ENCODE measurements at places on chromosomes 4 and X.

GRCh38 chrX:8848911-8849310 is 47.7 kb upstream of the FAM9A start:
- no peaks in the 10 kb centered on the region for H3K36me3 ChIP-seq
- peaks cover 6% of the 10 kb centered on the region for H3K4me1 ChIP-seq
- no peak overlapping the region for H3K27ac ChIP-seq
- DNase-seq = no peak
- H3K27me3 ChIP-seq = no peaks in the 10 kb centered on the region

- peak overlapping the region; percentile 71 for H3K27ac ChIP-seq
- DNase-seq = no peak
- peak overlapping the region; percentile 69 for H3K4me3 ChIP-seq
- H3K36me3 ChIP-seq = no peaks in the 10 kb centered on the region
These were observed 407.9 kb downstream of the PCDH18 start for GRCh38 chr4:137124278-137124932.

DNA sequence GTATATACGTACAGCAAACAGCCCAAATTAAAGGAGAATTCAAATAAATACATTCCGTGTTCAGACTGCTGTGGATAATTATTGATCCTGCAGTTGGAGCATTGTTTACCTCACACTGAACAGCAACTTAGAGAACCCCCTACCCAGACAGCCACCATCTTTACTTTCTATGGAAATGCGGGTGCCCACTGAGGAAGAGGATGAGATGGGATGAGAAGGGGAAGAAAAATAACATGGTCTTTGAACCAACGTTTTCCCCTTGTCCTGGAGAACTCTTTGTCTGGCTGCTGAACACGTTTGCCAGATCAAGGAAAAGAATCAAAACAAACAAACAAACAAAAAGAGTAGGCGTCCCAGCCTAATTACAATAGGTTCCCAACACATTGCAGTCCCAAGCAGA is 1.5 kb downstream of the TSPAN5 start:
- no peaks in the 10 kb centered on the region for H3K36me3 ChIP-seq
- H3K27me3 ChIP-seq = no peaks in the 10 kb centered on the region
- H3K4me3 ChIP-seq = peak overlapping the region; percentile 75
- H3K27ac ChIP-seq = peak overlapping the region; percentile 56

DNA sequence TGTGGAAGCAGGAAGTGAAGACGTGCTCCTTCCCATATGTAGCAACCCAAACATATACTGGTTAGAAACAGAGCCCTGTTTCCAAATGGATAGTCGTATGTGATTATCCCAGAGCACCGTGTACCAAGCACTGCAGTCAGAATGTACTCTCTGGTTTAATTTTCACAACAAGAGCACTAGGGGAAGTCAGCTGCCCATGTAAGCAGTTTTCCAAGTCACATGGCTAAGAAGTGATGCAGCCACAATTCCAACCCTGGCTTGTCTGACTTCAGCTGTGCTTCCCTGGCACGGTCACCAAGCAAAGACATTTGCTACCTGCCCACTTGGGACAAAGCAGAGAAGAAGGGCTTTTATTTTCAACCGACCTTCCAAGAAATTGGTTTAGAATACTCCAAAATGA is 28.2 kb upstream of the CEP135 start:
- peak overlapping the region; percentile 17 for H3K27ac ChIP-seq
- no peaks in the 10 kb centered on the region for H3K36me3 ChIP-seq
- no peak overlapping the region for H3K4me3 ChIP-seq
- peaks cover 7% of the 10 kb centered on the region for H3K4me1 ChIP-seq
- DNase-seq = peak; percentile 19

- no peak overlapping the region for H3K27ac ChIP-seq
- no peak for DNase-seq
- H3K4me1 ChIP-seq = no peaks in the 10 kb centered on the region
- H3K36me3 ChIP-seq = no peaks in the 10 kb centered on the region
- no peaks in the 10 kb centered on the region for H3K27me3 ChIP-seq
These were observed 14.8 kb upstream of the PPARGC1A start for GRCh38 chr4:23904639-23905071.

GRCh38 chr4:153014460-153014859 is 78.3 kb downstream of the FHDC1 start:
- no peaks in the 10 kb centered on the region for H3K27me3 ChIP-seq
- no peak overlapping the region for H3K27ac ChIP-seq
- H3K4me1 ChIP-seq = no peaks in the 10 kb centered on the region
- no peak for DNase-seq

Measured in osteoblast (primary cell).